Renal pelvis (tissue), 12 donors: ENCODE measurements at places on chromosomes 7 and 10.

GRCh38 chr10:103759100-103759781 lies 96.1 kb downstream of the SH3PXD2A start:
- no peak for DNase-seq

DNA sequence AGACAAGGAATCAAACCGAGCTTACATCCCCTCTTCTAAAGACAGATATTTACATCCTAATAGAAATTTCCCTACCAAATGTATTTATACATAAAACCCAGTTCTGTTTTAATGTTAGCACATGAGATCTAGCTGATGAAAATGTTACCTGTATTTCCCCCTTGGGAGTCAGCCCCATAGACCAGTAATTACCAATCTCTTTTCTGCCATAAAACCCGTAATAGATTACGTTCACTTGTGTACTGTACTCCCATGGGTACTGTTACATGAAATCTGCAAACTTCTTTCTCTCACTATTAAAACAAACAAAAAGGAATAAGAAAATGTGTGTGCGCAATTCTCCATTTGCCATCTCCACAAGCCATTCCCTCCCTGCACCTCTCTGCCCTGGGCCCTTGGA lies 450.9 kb downstream of the CALN1 start:
- no peak for DNase-seq

- no peak for DNase-seq
These were observed 66.4 kb downstream of the MGAM2 start for GRCh38 chr7:142177869-142178268.

DNA sequence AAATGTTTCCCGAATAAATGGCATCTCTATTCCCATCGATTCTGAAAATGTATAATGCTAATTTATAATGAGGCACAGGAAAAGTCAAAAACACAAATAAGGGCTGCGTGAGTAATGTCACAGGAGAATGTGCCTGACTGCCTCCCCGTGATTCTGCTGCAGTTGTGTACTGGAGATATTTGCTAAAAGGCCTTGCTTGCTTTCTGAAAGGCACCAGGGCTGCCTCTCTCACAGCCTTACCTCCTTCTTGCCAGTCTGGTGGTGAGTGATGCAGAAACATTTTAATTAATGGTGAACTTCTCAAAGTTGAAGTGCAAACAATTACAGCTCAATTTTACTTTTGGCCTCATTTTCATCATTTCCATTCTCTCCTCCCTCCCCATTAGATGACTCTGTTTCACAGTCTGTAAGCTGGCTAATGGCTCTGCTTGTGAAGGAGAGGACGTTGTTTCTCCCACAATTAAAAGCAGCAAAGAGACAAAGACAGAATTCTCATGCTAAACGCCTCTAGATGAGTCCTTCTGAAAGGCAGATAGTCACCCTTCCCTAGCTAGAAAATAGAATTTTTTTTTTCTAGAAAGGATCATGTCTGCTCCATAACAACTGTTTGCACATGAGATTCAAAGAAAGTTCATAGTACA lies 377.6 kb downstream of the MDFIC start:
- no peak for DNase-seq

DNA sequence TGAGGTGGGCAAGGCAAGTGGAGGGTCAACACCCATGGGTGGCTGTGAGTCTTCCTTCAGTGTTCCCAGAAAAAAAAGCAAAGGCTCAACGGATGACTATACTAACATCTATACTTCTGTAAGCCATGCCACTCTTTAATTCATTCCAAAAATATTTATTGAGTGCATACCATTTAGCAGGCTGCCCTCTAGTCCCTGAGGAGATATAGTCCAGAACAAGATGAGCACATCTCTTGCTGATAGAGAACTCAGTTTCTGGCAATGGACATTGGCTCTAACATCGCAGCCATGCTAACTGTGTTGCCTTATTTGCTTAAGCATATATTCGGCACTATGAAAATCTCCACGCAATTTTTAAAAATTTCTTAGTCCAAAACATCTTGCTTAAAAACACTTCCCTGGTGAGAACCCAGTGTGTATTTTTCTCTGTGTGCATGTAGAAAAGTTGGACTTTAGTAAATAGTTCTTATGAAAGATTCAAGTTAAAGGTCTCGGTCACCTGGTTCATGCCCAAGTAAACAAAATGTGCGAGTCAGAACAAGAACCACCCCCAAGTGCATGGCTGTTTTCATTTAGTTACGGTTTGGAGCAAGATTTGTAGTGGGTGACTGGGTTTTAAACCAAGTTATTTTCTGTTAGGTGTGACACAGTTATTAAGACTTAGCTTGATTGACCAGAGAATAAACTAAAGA lies 69.8 kb downstream of the MET start:
- no peak for DNase-seq

DNA sequence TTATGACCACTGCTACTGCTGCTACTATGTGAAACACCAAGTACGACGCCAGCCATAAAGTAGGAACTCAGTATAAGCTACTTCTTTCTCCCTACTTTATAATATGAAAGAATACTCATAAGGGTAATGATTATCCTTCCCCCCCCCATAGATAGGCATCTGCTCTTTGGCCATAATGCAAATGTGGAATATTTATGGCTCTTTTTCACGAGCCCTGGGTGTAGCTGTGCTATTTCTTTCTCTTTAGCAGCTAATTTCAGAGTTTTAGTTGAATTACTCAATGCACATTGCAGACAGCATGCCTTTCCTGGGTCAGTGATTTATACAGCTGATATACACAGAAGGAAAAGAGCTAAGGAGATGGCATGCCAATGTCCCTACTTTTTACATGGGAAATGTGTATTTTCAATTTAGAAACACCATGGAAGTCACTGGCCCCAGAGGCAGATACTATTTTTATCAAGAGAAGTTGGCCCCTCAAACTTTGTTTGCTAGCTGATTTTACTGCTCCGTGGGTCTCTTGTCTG lies 234.1 kb upstream of the KIAA1217 start:
- DNase-seq: no peak

DNA sequence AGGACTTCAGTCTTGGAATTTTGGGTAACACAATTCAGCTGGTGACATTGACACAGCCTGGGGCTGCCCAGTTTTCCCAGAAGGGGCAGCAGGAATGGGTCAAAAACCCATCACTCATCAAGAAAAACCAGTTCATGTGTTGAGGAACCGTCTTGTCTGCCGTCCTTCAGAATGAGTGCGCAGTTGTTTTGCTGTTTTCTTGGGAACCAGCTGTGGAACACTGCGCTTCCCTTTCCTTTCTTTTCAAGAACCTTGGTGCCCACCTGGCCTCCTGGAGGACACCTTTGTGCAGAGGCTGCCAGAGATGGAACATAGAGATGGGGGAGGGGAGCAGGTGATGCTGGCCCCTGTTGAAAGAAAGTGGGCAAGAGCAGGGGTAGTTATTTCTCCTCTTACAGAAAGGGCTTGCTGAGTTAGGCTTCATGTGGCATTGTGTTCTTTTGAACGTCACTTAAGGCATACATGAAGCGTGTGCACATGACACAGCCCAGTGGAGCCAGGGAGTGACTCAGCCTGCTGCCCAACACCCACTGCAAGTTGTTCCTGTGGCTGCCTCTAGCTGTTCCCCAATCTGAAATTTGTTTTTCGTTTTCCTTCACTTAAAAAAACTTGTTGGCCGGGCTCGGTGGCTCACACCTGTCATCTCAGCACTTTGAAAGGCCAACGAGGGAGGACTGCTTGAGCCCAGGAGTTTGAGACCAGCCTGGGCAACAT lies 87.4 kb upstream of the TNS3 start:
- peak; percentile 64 for DNase-seq

GRCh38 chr10:87694011-87694794 lies 34.5 kb downstream of the PAPSS2 start:
- DNase-seq: no peak

GRCh38 chr10:42630537-42631134 lies 7.7 kb downstream of the ZNF33B start:
- no peak for DNase-seq

- DNase-seq: no peak
These were observed 97.4 kb downstream of the TWIST1 start for GRCh38 chr7:19020062-19020461.

GRCh38 chr10:123381224-123381623 lies 227.0 kb downstream of the BUB3 start:
- DNase-seq: no peak
